ENCODE measurements at places on chromosomes 3 and 15. TPM values are rescaled to one million over a fixed set of nuclear protein-coding genes. Genes with fewer than 3 reads are reported as not detected.

GOLGA6L10 gene
- polyA plus RNA-seq = not detected

RABL3 gene
- polyA plus RNA-seq = 8.5 TPM

OR5H14 gene
- polyA plus RNA-seq = 0.05 TPM

PSTPIP1 gene
- polyA plus RNA-seq = 3.7 TPM

WDR72 gene
- 0.99 TPM for polyA plus RNA-seq

GOLGA8J gene
- not detected for polyA plus RNA-seq

CHRM5 gene
- not detected for polyA plus RNA-seq
